Stimulated activated CD4-positive, alpha-beta T cell treated with anti-CD3 and anti-CD28 coated beads, Interleukin-1b, Interleukin-23, amount 100 ng/mL, for 1 hour (primary cell): ENCODE measurements at places on chromosomes 12 and 14.
A peak's percentile ranks its signal among the peaks of the same experiment; 100 is the strongest.

- DNase-seq, result no peak
Observed at GRCh38 chr12:92156139-92156538, 10.5 kb upstream of the BTG1 start.

DNA sequence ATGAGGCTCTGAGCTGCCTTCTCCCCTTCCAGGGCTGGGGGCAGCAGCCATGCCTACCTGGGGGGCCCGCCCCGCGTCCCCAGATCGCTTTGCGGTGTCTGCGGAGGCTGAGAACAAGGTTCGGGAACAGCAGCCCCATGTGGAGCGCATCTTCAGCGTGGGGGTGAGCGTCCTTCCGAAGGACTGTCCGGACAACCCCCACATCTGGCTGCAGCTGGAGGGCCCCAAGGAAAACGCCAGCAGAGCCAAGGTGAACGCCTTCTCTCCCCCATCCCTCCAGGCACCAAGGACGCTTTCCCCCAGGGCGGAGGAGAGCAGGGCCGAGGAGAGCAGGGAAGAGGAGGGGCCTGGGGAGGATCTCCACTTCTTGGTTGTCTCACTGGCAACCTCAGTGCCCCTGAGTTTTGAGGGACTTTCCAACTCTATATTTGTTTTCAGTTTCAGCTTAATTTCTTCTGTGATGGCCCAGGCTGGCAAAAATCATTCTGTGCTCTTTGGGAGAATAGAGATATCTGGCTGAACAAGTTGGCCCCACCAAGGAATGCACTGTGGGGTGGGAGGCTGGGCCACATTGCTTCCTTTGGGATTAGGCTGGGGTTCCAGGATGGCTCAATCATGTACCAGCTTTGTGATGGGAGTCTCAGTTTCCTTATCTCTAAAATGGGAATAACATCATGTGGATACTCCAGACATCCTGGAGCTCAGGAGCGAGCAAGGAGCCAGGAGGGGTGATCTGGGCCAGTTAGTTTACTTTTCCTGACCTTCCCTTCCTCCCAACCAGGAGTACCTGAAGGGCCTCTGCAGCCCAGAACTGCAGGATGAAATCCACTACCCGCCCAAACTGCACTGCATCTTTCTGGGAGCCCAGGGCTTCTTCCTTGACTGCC is 1.2 kb downstream of the KHNYN start:
- no peak for DNase-seq

DNA sequence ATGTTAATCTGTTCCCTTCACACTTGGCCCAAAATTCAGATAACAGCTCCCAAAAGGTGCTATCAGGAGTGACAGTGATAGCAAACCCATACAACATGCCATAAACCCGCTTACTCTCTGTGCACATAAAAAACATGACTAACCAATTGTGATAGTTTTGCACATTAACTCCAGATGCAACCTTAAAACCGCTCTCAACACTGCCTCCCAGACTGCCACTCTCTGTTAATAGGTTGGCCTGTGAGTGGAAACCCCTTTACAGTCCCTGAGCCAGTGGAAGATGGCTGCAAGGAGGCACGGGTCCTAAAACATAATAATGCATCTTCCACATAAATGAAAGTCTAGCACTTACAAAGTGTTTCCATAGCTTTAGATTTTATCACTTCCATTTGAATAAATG is 12.0 kb upstream of the TMTC1 start:
- DNase-seq, result no peak

GRCh38 chr12:59096246-59096645 is 175.9 kb upstream of the LRIG3 start:
- no peak for DNase-seq

DNA sequence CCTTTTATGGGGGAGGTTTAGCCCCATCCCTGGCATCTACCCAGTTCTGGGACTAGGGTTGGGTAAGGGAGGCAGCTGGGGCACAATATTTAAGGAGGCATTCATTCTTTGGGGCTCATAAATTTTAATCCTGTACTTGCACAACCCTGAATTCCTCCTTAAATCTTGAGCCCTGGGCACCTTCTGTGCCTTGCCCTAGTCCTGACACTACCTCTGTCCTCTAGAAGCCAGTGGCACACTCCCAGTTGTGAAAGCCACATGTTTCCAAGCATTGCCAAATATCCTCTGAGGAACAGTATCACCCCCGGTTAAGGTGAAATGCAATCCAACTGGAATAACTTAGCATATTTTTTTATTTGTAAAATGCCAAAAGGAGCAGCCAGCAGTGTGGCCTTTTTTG is 36.6 kb downstream of the SLC16A7 start:
- DNase-seq, result no peak

- DNase-seq, result no peak
Observed at GRCh38 chr12:129363041-129363440, 509.8 kb downstream of the GLT1D1 start.

- no peak for DNase-seq
Observed at GRCh38 chr14:99195602-99196309, 76.2 kb downstream of the BCL11B start.

GRCh38 chr14:75268633-75269550 is 9.7 kb upstream of the FOS start:
- no peak for DNase-seq

GRCh38 chr14:101963656-101964296 is 597 bp upstream of the DYNC1H1 start:
- DNase-seq, result no peak

DNA sequence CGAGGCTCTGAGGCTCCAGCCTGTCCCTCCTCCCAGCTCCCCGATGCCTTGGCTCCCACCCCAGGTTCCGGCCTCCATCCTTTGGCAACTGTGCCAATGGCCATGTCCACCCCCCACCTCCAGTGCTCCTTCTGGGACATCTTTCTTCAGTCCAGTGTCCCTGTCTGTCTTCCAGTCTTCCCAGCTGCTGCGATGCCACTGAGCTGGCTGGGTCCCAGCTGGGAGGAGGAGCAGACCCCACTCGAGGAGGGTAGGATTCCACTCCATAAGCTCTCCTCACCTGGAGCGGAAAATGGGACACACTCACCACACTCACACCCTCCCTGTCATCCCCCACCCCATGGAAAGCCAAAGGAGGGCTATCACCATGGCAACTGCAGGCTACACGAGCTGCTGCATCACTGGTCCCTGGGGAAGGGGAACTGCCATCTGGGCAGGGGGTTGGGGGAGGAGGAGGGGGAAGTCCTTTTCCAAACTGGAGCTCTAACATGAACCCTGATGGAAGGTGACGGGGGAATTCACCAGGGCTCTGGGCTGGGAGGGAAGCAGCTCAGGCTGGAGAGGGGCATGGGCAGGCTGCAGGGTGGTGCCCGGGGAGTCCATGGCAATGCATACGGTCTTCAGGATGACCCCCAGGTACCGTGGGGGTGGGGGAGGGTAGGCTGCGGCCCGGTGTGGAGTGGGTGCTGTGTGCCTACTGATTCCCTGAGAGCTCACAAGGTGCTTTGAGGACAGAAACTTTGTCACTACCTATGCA is 94.3 kb downstream of the LRRC74A start:
- DNase-seq, result no peak

DNA sequence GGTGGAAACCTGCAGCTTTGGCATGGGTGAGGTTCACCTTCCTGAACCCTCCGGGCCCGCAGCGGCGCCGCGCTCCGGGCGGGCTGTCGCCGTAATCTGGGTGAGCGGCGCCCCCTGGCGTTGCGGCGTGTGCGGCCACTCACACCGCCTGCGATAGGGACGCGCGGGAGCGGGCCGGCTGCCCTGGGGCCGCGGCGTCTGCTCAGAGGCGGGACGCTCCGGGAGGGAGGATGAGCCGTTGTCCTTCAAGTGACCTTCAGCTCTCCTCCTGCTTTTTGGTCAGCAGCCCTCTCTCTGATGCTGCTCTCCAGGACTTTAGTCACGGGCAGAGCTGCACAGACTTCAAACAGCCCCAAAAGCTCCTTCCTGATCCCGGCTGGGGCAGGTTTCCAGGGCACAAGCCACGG is 211.7 kb upstream of the FKBP4 start:
- DNase-seq, result peak; percentile 24

- DNase-seq, result no peak
Observed at GRCh38 chr12:54631988-54632728, 2.5 kb downstream of the LACRT start.

DNA sequence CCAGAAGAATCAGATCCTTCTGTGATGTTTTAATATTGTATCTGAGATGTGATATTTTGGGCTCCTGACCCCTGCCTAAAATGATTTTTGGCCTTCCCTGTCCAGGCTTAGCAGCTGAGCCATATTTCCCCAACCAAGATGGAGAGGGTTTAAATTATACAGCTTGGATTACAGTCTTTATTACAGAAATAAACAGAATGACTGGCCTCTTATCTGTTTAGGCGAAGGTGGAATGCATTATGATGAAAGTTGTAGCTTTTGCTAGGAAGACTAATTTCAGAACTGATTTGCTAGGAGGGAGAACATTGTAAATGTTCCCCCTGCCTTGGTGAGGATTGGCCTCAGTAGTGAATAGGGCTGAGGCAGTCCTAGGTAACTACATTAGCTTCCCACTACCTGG is 23.3 kb downstream of the BMAL2 start:
- no peak for DNase-seq

- no peak for DNase-seq
Observed at GRCh38 chr14:66242001-66242400, 244.2 kb upstream of the CCDC196 start.

DNA sequence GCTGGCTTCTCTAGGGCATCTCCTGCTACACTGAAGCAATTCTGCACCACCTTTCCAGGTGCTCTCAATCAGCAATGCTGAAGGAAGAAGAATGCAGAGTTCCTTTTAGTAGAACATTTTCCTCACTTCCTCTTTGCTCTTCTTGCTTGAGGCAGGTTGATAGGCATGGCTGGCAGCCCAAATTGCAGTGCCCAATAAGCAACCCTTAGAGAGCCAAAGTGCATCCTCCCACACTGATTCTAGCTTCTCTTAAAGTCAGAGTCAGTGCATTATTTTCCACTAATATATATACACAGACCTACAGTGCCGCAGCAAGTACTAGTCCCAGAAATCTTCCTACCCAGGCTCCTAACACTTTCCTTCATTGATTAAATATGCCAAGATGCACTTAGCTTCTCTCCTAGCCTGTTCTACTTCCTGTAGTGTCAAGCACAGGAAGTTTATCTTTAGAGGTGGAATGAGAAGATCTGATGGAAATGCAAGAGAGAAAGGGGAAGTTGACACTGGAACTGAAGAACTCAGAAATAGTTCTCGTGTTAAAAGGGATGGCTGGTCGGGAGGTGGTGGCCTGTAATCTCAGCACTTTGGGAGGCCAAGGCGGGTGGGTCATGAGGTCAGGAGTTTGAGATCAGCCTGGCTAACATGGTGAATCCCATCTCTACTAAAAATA is 132.7 kb downstream of the SSPN start:
- DNase-seq, result no peak

GRCh38 chr14:73888460-73888725 is 1.7 kb downstream of the ZNF410 start:
- no peak for DNase-seq

GRCh38 chr12:18153826-18154225 is 63.8 kb upstream of the RERGL start:
- no peak for DNase-seq

GRCh38 chr12:12799163-12799920 is 13.8 kb upstream of the DDX47 start:
- no peak for DNase-seq

DNA sequence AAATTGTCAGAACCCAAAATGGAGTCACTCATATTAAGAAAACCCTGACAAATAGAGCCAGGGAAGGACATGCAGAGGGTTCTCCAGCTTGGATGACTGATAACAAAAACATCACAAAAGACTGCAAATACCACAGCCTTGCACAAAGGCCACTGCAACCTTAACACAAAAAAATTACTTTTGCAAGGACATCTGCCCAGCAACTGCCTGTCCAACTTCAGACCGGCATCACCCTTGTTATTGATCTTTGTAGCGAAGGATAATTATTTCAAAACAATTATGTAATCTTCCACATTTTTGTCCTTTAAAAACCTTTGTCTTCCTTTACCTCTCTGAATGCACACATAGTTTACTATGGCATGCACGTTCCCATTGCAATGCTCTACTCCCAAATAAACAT is 100.6 kb upstream of the TBX3 start:
- DNase-seq, result no peak

DNA sequence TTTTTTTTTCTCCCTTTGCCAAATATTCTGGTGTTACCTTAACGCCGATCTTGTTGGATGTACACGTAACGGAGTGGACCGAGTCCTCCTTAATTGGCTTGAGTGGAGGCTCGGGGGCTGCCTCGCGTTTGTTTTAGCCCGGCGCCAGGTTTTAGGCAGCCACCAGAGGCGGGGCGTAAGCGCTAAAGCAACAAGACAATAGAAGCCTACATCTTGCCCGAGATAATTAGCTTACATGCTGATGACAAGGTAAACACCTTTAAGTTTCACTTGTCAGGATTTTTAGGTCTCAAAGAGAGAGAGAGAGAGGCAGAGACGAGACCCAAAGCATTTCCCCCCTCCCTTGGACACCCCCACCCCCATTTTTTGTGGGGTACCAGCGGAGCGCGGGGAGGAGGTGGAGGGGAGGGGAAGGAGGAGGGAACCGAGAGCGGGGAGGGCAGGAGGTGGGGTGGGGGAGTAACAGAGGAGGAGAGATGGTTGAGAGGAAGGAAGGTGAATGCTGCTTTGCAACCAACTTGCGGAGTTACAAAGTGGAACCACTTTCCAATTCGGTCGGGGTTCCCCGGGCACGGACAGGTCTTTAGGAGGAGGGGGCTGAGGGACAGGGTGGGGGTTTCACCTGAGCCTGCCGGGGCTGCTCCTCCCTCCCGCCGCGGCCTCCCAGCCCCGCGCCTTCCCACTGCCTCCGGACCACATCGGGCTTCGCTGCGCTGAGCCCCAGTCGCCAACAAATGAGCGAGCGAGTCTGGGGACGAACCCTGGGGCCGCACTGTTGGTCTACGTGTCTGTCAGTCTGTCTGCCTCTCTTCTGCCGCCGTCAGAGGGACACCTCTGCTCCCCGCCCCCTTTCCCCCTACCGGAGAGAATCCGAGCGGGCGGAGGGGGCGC is at the start of gene NKX2-1:
TSS of gene NKX2-1 (minus strand) at position 802 of the 891 bp plus-strand sequence. CDS start at position 699, 103 bp downstream.
- DNase-seq, result no peak

GRCh38 chr12:52122540-52122871 is 43.0 kb downstream of the SMIM41 start:
- DNase-seq, result no peak
